ENCODE measurements at places on chromosomes 1 and 21. TPM values are rescaled to one million over a fixed set of nuclear protein-coding genes. Genes with fewer than 3 reads are reported as not detected.
A peak's percentile ranks its signal among the peaks of the same experiment; 100 is the strongest.

DNA sequence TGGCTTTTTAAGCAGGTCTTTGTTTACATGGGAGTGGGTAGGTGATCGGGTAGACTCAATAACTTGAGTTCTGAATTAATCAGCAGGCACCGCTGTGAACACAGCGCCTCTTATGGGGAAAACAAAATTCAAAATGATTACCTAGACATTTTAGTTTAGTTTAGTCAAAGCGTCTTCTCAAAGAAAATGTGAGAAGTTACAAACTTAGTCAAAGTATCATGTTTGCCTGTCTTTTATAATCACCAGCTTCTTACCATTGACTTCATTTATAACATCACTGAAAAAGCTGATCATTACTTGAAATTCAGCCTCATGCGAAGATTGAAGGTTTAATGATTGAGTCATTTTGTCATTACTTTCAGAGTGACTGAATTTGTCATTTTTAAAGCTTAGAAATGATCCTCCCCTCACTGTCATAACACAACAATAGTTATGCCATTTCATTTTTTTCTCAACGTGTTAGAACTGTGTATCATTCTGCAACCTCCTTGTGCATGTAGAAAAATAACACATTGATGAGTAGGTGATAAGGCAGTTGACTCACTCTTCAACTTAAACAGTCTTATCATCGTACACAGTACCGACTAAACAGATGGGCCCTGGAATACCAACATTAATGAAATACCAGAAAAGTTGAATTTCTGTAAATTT is 188.5 kb downstream of the NFIA start:
- no peaks in the 10 kb centered on the region for H3K27me3 ChIP-seq
- H3K27ac ChIP-seq = no peak overlapping the region
- H3K4me3 ChIP-seq = no peak overlapping the region
- no peak for DNase-seq
- H3K36me3 ChIP-seq = no peaks in the 10 kb centered on the region
- no peaks in the 10 kb centered on the region for H3K4me1 ChIP-seq

DNA sequence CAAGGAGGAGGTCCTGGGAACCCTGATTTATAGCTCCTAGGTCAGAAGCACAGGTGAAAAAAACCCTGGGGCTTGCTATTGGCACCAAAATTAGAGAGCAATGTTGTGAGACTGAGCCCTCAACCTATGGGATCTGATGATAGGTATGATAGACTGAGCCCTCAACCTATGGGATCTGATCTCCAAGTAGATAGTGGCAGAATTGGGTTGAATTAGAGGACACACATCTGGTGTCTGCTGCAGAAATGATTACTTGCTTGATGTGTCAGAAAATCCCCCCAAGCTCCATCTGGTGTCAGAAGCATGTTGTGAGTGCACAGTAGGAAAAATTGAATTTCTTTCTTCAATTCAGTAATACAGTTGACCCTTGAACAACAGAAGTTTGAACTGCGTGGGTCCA is 62.4 kb downstream of the MAP3K21 start:
- no peak for DNase-seq
- peaks cover 12% of the 10 kb centered on the region for H3K27me3 ChIP-seq
- H3K36me3 ChIP-seq = no peaks in the 10 kb centered on the region
- no peaks in the 10 kb centered on the region for H3K4me1 ChIP-seq

GRCh38 chr1:161300478-161300877 is 9.3 kb downstream of the MPZ start:
- no peak overlapping the region for H3K27ac ChIP-seq
- H3K27me3 ChIP-seq = no peaks in the 10 kb centered on the region
- DNase-seq = no peak
- H3K36me3 ChIP-seq = no peaks in the 10 kb centered on the region
- H3K4me3 ChIP-seq = no peak overlapping the region
- no peaks in the 10 kb centered on the region for H3K4me1 ChIP-seq

- no peaks in the 10 kb centered on the region for H3K4me1 ChIP-seq
- DNase-seq = no peak
- H3K36me3 ChIP-seq = no peaks in the 10 kb centered on the region
Observed at GRCh38 chr1:24871306-24871901, 58.7 kb downstream of the RUNX3 start.

GRCh38 chr21:41374867-41375533 is 13.2 kb downstream of the MX2 start:
- H3K27ac ChIP-seq = no peak overlapping the region
- H3K27me3 ChIP-seq = no peaks in the 10 kb centered on the region
- no peaks in the 10 kb centered on the region for H3K4me1 ChIP-seq
- DNase-seq = no peak
- no peaks in the 10 kb centered on the region for H3K36me3 ChIP-seq
- H3K4me3 ChIP-seq = no peak overlapping the region

- H3K4me3 ChIP-seq = no peak overlapping the region
- DNase-seq = peak; percentile 20
- no peaks in the 10 kb centered on the region for H3K36me3 ChIP-seq
- H3K27me3 ChIP-seq = no peaks in the 10 kb centered on the region
Observed at GRCh38 chr1:208047476-208047934, 136.6 kb upstream of the CD34 start.

GRCh38 chr21:41831453-41831831 is 47.7 kb downstream of the PRDM15 start:
- H3K4me1 ChIP-seq = no peaks in the 10 kb centered on the region
- no peak overlapping the region for H3K27ac ChIP-seq
- H3K4me3 ChIP-seq = no peak overlapping the region
- H3K27me3 ChIP-seq = no peaks in the 10 kb centered on the region

- peaks cover 17% of the 10 kb centered on the region for H3K4me1 ChIP-seq
- peak overlapping the region; percentile 84 for H3K4me3 ChIP-seq
- no peaks in the 10 kb centered on the region for H3K27me3 ChIP-seq
- peak overlapping the region; percentile 65 for H3K27ac ChIP-seq
Observed at GRCh38 chr1:111739925-111740765, 950 bp upstream of the INKA2 start.

DNA sequence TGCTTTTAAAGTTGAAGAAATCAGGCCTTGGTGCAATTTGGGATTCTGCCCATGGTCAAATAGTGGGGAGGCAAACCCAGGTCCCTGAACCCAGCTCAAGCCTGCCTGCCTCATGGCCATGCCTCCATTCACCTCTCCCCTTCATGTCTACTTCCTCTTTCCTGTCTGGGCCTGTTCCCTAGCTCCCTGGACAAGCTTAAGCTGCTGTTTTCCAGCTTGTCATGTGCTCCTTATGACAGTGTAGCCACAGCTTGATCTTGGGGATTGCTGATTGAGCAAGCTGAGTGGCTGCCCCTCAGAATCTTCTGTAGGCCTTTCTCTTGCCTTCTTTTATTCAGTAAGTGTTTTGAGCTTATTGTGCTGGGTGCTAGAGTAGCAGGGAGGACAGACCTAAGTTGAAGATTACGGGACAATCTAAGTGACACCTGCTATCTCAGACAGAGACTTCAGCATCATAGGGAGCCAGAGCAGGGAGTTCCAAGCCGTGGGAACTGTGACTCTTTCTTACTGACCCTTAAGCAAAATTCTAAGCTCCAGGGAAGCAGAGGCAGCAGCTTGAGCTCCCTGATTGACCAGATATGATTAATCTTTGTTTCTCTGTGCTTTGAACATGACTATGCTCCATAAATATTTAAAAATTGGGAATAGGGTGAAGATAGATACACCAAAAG is 520 bp upstream of the MR1 start:
- peaks cover 19% of the 10 kb centered on the region for H3K4me1 ChIP-seq
- DNase-seq = peak; percentile 70
- H3K27ac ChIP-seq = peak overlapping the region; percentile 92
- no peaks in the 10 kb centered on the region for H3K36me3 ChIP-seq
- no peaks in the 10 kb centered on the region for H3K27me3 ChIP-seq
- H3K4me3 ChIP-seq = peak overlapping the region; percentile 79

GRCh38 chr21:31599013-31599412 is 60.5 kb upstream of the SOD1 start:
- H3K36me3 ChIP-seq = no peaks in the 10 kb centered on the region
- no peak for DNase-seq
- H3K4me1 ChIP-seq = no peaks in the 10 kb centered on the region
- H3K4me3 ChIP-seq = no peak overlapping the region
- no peak overlapping the region for H3K27ac ChIP-seq
- H3K27me3 ChIP-seq = 0 out of 2 replicates have a peak, but pooled peaks cover 3% of the 10 kb centered on the region

- peaks cover 21% of the 10 kb centered on the region for H3K4me1 ChIP-seq
- peak; percentile 33 for DNase-seq
- H3K27ac ChIP-seq = peak overlapping the region; percentile 65
Observed at GRCh38 chr1:184954232-184954995, 19.9 kb downstream of the NIBAN1 start.

- H3K4me3 ChIP-seq = no peak overlapping the region
- 0 out of 2 replicates have a peak, but pooled peaks cover 6% of the 10 kb centered on the region for H3K27me3 ChIP-seq
- no peaks in the 10 kb centered on the region for H3K4me1 ChIP-seq
- no peak for DNase-seq
- H3K36me3 ChIP-seq = no peaks in the 10 kb centered on the region
Observed at GRCh38 chr1:159686599-159687299, 27.6 kb downstream of the CRP start.

DNA sequence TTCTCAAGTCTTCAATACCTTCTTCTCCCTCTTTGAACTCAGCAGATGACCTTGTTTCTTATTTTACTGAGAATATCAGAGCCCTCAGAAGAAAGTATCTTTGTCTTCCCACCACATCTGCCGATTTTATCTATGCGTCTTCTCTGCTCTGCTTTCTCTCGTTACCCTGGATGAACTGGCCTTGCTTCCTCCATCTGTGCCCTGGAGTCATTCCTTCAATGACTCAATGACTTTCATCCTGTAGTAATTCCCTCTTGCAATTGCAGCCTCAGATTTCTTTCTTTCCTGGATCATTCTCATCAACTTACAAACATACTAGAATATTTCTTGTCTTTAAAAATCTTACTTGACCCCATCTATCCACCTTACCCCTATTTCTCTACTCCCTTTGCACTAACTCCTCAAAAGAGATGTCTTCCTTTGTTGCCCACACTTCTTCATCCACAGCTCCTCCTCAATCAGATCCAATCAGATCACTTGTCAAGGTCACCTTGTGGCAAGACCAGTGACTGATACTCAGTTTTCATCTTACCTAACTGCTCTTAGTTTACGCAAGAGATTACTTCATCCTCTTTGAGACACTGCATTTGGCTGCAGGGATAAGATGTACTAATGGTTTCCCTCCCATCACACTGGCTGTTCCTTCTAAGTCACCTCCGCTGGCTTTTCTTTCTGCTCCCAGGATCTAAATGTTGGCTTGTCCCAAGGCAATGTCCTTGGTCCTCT is 8.2 kb upstream of the TGFBR3 start:
- no peaks in the 10 kb centered on the region for H3K36me3 ChIP-seq
- no peaks in the 10 kb centered on the region for H3K27me3 ChIP-seq
- H3K4me3 ChIP-seq = no peak overlapping the region
- H3K4me1 ChIP-seq = peaks cover 38% of the 10 kb centered on the region
- peak overlapping the region; percentile 66 for H3K27ac ChIP-seq

GRCh38 chr1:194295685-194296084 is 1109.3 kb upstream of the B3GALT2 start:
- peak; percentile 0 for DNase-seq
- H3K4me3 ChIP-seq = no peak overlapping the region
- H3K4me1 ChIP-seq = no peaks in the 10 kb centered on the region
- H3K36me3 ChIP-seq = no peaks in the 10 kb centered on the region
- no peak overlapping the region for H3K27ac ChIP-seq
- H3K27me3 ChIP-seq = no peaks in the 10 kb centered on the region

DNA sequence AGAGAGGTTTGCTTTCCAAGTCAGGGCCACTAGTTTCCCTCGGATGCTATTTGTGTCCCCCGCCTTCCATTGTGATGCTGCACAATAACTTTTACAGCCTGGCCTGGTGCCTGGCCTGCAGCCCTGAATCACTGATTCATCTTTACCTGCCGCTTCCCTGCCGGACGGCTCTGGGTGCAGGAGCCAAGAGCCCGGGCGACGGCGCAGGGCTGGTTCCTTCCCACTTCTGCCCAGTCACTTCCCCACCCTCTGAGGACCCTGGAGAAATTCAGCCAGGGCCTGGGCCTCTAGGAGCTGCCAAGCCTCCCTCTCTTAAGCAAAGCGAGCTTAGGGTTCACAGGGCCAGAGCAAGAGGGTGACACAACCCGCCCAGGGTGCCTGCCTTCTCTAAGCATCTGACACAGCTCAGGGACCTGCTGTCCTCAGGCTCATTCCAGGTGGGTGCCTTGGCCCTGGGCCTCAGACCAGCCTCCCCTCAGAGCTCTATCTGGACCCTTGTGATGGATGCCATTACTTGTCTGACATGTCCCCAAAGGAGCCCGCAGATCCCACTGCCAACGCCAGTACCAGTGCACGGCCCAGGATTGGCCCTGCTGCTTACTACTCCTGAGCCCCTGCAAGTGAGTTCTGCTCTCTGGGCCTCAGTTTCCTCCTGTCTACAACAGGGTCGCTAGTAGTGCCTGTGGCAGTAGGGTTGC is 381.0 kb upstream of the VAMP3 start:
- no peak overlapping the region for H3K4me3 ChIP-seq
- H3K4me1 ChIP-seq = peaks cover 12% of the 10 kb centered on the region
- H3K27me3 ChIP-seq = no peaks in the 10 kb centered on the region
- no peaks in the 10 kb centered on the region for H3K36me3 ChIP-seq

DNA sequence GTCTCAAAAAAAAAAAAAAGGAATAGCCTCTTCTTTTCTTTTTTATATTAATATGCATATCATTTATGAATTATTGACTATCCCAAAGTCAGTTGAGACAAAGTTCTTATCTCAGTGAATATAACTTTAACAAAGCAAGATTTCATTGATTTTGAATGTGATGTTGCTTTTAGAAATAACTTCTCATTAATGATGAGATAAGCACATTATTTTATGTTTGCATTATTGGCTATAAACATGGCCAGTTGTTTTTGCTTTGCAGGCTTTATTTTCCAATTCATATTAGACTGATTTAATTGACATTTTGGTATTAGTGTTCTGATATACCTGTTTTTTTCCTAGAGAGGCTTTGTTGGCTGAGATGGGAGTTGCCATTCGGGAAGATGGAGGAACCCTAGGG is 81.3 kb downstream of the KIF1B start:
- no peak for DNase-seq
- no peaks in the 10 kb centered on the region for H3K4me1 ChIP-seq

The HOOK1 gene
- total RNA-seq = not detected

The CIART gene
- total RNA-seq = 1.8 TPM

The GPA33 gene
- total RNA-seq = not detected

The TBX19 gene
- 1.2 TPM for total RNA-seq

The TRAF5 gene
- total RNA-seq = 9.9 TPM

The LGALS8 gene
- total RNA-seq = 62.1 TPM
